Mesothelial cell of epicardium (in vitro differentiated cells): ENCODE measurements at places on chromosomes 6 and 20.

DNA sequence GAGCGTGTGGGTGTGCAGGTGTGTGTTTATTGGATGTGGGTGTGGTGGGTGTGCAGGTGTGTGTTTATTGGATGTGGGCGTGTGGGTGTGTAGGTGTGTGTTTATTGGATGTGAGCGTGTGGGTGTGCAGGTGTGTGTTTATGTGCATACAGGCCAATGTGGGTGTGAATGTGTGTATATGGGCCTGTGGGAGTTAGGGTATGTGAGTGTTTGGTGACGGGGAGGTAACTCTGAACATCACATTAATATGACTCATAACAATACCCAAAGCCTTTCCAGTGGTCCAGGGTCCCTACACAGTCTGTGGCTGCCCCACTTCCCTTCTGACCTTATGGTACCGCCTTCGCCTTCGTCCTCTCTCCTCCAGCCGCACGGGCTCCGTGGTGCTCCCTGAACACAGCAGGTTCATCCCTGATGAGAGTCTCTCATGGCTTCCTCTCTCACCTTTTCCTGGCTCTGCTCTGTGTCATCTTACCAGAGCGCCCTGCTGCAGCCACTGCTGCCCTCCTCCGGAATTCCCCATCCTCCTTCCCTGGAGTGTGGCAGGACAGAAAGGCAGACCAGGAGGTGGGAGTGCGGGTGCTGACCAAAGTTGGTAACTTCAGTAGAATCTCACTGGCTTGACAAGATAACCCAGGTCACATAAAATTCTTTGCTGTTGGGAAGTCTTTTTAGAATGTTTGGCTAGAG is 80.0 kb downstream of the SLC2A10 start:
- peaks cover 31% of the 10 kb centered on the region for H3K27me3 ChIP-seq
- peaks cover 6% of the 10 kb centered on the region for H3K4me1 ChIP-seq
- no peak overlapping the region for H3K27ac ChIP-seq

DNA sequence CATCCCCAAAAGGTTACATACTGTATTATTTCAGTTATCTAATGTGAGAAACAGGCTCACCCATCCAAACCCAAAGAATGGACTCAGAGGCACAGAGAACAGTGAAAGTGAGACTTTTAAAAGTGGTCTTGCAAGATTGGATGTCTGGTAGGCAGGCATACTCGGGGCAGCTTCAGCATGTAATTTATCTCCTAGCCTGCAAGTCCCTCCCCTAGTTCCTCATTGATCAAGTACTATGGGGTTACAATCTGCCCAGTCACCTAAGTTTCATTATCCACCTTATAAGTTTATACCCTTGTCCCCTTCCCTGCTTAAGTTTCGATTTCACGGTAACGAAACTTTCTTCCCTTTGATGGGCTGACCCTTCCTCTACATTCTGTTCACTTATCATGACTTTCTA is 20.8 kb upstream of the ZNF451 start:
- H3K4me3 ChIP-seq: no peak overlapping the region
- H3K4me1 ChIP-seq: no peaks in the 10 kb centered on the region
- no peak overlapping the region for H3K27ac ChIP-seq
- H3K27me3 ChIP-seq: no peaks in the 10 kb centered on the region

DNA sequence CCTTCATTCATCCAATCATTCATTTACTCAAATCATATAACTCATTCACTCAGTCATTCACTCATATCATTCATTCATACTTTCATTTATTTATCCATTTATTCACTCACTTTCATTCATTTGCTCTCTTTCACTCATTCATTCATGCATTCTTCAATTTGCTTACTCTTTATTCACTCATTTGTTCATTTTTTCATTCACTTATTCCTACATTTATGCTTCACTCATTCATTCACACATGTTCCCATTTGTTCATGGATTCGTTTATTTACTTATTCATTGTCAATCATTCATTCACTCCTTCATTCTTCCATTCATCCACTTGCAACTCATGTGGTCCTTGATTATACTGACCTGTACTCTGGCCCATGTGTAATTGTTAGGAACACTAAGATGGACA is 39.4 kb downstream of the SNRPB start:
- no peak overlapping the region for H3K27ac ChIP-seq
- no peaks in the 10 kb centered on the region for H3K36me3 ChIP-seq
- DNase-seq: no peak

- no peak overlapping the region for H3K27ac ChIP-seq
- no peaks in the 10 kb centered on the region for H3K27me3 ChIP-seq
Observed at GRCh38 chr6:140043762-140044378, 669.4 kb upstream of the CITED2 start.

GRCh38 chr6:134495203-134495889 is 177.4 kb upstream of the SGK1 start:
- H3K36me3 ChIP-seq: no peaks in the 10 kb centered on the region
- H3K4me1 ChIP-seq: no peaks in the 10 kb centered on the region
- no peaks in the 10 kb centered on the region for H3K27me3 ChIP-seq
- no peak overlapping the region for H3K4me3 ChIP-seq
- no peak for DNase-seq
- no peak overlapping the region for H3K27ac ChIP-seq

DNA sequence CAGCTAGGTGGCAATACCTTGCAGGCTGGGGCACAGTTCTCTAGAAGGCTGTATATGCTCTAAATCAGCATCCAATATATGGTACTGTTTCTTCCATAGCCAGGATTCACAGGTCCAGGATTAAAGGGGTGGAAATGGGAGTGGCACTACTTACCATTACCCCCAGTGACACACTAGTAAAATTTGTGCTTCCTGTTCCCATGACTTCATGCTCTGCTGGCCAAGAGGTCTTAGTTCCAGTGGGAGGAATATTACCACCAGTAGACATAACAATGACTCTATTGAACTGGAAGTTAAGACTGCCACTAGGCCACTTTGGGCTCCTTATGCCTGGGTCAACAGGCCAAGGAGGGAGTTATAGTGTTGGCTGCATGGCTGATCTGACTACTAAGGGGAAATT is 174.3 kb upstream of the TNFAIP3 start:
- H3K27ac ChIP-seq: no peak overlapping the region
- H3K27me3 ChIP-seq: no peaks in the 10 kb centered on the region
- no peak overlapping the region for H3K4me3 ChIP-seq
- DNase-seq: no peak
- peaks cover 15% of the 10 kb centered on the region for H3K4me1 ChIP-seq

- H3K27ac ChIP-seq: no peak overlapping the region
- H3K4me3 ChIP-seq: no peak overlapping the region
- H3K4me1 ChIP-seq: no peaks in the 10 kb centered on the region
- no peak for DNase-seq
Observed at GRCh38 chr6:69349771-69350170, 447.0 kb downstream of the LMBRD1 start.

DNA sequence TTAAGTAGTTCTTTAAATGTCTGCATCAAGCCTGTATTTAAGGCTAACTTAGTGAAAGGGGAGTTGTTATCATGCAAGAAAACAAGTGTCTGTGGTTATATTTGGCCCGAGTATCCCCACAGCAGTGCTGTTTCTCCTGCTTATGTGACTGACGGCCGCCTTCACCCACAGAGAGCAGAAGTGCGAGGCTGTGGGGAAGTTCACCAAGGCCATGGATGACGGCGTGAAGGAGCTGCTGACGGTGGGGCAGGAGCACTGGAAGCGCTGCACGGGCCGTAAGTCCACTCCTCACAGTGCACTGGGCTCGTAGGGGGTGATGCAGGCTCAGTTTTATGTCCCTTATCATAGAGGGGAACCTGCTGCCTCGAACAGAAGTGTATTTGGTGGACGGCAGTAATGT is 53.2 kb upstream of the SYNJ2 start:
- H3K27me3 ChIP-seq: no peaks in the 10 kb centered on the region
- peaks cover 51% of the 10 kb centered on the region for H3K36me3 ChIP-seq
- no peaks in the 10 kb centered on the region for H3K4me1 ChIP-seq
- H3K27ac ChIP-seq: no peak overlapping the region
- no peak for DNase-seq
- no peak overlapping the region for H3K4me3 ChIP-seq

DNA sequence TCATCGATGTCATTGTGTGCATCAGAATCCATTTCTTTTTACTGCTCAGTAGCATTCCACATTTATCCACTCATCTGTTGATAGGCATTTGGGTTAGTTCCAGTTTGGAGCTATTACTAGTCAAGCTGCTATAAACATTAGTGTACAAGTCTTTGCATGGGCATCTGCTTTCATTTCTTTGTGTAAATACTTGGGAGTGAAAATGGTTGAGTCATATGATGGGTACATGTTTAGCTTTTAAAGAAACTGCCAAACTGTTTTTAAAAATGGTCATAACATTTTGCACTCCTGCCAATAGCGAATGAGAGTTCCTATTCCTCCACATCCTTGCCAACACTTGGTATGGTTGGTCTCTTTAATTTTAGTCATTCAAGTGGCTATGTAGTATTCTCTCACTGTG is 21.2 kb upstream of the SLC22A2 start:
- no peak for DNase-seq
- no peaks in the 10 kb centered on the region for H3K36me3 ChIP-seq
- H3K4me1 ChIP-seq: no peaks in the 10 kb centered on the region
- no peak overlapping the region for H3K4me3 ChIP-seq
- no peak overlapping the region for H3K27ac ChIP-seq

GRCh38 chr20:3156811-3157619 is 2.6 kb downstream of the FASTKD5 start:
- DNase-seq: no peak
- peak overlapping the region; percentile 71 for H3K27ac ChIP-seq
- H3K36me3 ChIP-seq: peaks cover 5% of the 10 kb centered on the region
- H3K4me1 ChIP-seq: peaks cover 27% of the 10 kb centered on the region
- peak overlapping the region; percentile 63 for H3K4me3 ChIP-seq

GRCh38 chr6:2030682-2031244 is 214.6 kb downstream of the GMDS start:
- H3K27ac ChIP-seq: no peak overlapping the region
- no peak overlapping the region for H3K4me3 ChIP-seq
- peaks cover 13% of the 10 kb centered on the region for H3K27me3 ChIP-seq
- DNase-seq: no peak

DNA sequence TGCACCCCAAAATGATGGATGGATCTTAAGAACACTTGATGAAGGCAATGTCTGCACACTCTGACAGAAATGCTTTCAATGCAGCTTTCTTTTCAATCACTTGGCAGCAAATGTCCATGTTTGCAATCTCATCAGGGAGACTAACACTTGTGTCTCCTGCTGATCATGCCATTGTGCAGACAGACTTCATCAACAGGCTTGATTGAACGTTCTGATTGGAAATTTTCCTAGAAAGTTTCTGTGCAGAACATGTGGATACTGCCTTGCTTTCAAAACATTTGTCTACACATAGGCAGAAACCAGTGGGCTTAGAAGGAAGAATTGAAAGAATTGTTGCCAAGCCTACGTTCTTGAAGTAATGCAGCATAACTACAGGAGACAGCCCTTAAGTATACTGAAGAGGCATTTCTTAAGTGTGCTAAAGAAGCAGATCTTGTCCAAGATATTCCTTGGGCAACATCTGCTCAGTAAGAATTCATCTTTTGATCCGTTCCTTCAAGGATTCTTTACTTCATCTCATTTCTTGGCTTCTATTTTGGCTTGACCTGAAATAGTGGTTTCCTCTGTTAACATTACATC is 120.4 kb upstream of the PLCB4 start:
- H3K27ac ChIP-seq: no peak overlapping the region
- no peaks in the 10 kb centered on the region for H3K36me3 ChIP-seq
- H3K4me1 ChIP-seq: peaks cover 22% of the 10 kb centered on the region
- peaks cover 30% of the 10 kb centered on the region for H3K27me3 ChIP-seq
- DNase-seq: no peak

DNA sequence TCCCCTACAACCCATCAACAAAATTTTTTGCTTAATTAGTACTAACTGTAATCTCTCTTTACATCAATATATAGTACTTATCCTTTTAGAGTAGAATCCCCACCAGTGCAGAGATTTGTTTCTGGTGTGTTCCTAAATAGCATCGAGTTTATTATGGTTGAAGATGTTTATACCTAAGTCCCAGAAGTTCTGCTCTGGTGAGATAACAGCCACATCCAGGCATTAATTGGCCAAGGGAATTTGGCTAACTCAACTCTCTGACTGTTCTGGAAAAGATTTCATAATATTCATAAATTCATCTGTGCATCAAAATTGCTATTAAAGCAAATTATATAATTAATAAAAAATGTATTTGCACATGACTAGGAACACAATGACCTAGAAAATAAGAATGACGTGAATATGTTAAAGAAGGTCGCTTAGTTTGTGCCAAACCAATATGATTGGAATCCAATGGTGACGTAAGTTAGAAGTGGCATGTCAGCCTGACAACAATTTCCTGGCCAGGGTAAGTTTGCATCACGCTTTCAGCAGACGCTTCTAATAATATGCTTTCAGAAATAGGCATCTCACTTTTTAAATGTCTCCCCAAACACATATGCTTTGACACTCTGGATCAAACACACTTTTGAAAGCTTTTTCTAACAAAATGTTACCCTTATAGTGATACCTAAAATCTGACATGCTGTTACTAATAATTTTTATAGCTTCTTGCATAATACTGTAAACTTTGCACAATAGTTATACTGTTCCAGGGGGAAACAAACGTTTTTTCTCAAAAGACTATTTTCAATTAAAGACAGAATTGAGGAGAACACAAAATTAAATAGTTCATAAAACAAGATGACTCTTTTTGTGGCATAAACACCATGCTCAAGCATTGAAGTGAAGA is 236.7 kb downstream of the TENT5A start:
- H3K27ac ChIP-seq: no peak overlapping the region
- H3K36me3 ChIP-seq: no peaks in the 10 kb centered on the region
- H3K27me3 ChIP-seq: no peaks in the 10 kb centered on the region
- no peaks in the 10 kb centered on the region for H3K4me1 ChIP-seq
- no peak for DNase-seq

- no peaks in the 10 kb centered on the region for H3K36me3 ChIP-seq
Observed at GRCh38 chr20:43941476-43942200, 27.0 kb downstream of the TOX2 start.

GRCh38 chr20:49852522-49853080 is 40.0 kb downstream of the SLC9A8 start:
- no peak overlapping the region for H3K27ac ChIP-seq
- peaks cover 23% of the 10 kb centered on the region for H3K36me3 ChIP-seq
- no peak for DNase-seq
- peaks cover 2% of the 10 kb centered on the region for H3K27me3 ChIP-seq

DNA sequence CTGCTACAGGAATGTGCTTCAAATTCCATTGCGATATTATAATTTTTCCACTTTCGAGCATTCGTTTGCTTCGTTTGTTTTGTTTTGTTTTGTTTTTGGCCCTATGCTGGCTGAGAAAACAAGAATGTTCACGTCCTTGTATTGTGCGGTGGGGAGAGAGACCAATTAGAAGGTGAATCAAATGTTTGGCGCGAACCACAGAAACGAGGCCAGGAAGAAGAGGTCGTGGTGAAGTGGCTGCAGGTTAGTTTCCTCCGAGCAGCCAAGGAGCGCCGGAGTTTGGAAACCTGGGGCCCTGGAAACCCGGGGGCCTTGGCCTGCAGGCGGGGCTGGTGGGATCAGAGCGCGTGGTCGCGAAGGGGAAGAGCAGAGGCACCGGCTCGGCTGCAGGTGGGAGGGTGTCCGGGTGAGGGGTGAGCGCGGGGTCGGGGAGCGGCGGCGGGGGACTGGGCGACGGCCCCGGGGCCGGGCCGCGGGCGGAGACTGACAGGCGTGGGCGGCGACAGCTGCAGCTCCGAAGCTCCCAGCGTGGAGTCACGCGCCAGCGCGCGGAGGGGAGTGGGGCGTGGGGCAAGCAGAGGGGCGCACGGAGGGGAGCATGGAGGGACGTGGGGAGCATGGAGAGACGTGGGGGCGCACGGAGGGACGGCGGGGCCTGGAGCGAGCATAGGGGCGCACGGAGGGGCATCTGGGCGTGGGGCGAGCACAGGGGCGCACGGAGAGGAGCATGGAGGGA is 141.5 kb upstream of the PDE10A start:
- peaks cover 84% of the 10 kb centered on the region for H3K27me3 ChIP-seq
- peak; percentile 41 for DNase-seq
- peak overlapping the region; percentile 11 for H3K27ac ChIP-seq
